Brain microvascular endothelial cell (primary cell): ENCODE measurements at places on chromosomes 4 and X.

DNA sequence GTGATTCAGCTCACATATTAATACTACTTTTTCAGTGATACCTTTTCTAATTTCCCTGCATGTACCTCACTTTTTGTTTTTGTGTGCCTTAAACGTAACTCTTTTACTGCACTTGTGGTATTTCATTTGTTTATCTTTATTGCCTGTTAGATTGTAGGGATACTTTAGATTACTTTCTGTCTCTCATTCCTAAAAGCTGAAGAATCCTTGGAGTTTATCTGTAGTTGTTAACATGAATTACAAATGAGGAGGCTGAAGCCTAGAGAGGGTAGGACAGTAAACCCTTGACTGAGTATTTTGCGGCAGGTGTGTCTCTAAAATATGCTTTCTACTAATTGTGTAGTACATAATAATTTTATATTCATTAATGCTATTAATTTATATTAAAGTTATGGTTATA, 34.9 kb downstream of the BMP2K start:
- no peak for DNase-seq

DNA sequence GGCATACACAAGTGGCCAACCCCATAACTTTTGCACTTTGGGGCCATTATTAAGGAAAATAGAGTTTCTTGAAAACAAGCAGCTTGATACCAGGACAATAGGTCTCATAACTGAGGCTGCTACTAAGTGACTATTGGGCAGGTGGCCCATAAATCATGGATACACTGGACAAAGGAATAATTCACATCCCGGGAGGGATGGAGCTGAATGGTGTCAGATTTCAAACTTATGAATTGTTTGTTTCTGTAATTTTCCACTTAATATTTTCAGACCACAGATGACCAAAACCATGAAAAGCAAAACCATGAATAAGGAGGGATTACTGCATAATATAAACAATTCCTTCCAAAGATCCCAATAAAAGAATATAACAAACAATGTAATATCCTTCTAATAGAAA, 114.4 kb downstream of the WDFY3 start:
- no peak for DNase-seq

- peak; percentile 84 for DNase-seq
Observed at GRCh38 chrX:2696698-2697215, 5.7 kb downstream of the CD99 start.

- peak; percentile 40 for DNase-seq
Observed at GRCh38 chr4:38782452-38783108, at the start of gene TLR10. Gene TLR10 (minus strand): TSS chr4:38782990. CDS start chr4:38775590, 7,400 bp downstream.

DNA sequence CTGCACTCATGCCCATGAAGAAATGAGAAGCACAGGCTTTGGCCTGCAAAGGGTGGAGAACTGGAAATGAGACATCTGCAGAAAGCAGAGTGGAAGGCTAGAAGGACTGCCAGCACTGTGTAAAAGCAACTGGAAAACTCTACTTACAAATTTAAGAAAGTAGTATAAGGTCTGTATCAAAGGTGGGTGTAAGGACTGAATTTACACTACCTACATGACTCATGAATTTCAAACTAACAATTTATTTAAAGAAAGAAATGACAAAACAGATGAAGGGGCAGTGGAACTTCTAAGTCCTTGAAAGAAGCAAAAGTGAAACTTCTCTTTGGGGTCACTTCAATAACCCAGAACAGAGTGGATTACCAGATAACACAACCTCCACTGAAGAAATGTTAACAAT, 71.2 kb downstream of the SLC10A7 start:
- DNase-seq: no peak

GRCh38 chr4:186722796-186723291, 812 bp downstream of the FAT1 start:
- no peak for DNase-seq

- DNase-seq: no peak
Observed at GRCh38 chrX:119659522-119659921, 33.4 kb downstream of the SEPTIN6 start.

DNA sequence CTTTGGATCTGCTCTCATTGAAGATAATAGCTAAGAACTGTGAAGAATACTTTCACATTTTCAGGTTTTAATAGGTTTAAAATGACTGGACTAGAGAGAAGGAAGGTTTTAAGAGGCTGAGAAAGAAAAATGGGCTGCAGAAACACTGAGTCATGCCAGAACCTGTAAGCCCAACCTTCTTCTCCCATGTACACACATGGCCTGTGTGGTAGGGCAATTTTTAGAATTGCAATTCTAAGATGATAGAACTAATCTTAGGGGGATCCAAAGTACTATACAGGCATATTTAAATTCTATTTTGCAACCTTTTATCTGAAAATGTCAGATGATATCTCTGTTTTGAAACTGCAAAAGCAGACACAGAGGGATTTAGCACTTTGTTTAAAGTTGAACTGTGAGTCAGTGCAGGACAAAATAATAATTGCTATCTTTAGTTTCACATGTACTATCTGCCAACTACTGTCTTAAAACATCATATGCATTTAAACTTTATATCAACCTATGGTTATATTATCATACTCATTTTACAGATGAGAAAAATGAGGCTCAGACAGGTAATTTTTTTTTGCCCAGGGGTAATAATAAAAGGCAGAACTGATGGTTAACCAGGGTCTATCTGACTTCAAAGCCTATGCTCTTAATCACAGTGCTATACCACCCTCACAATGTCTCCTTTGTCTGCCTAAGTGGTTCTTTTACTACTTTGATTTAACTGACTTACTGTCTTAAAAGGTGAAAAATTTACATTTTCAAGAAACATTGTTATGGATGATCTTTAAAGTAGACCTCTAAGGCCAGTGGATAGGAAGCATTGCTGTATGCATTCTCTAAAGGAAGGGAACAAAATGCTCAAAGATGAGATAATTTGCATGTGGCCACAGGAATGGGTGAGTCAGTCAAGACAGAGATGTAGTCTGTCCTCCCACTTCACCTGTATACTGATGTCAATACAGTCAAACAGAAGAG, 4.3 kb downstream of the TMPRSS11E start:
- no peak for DNase-seq

DNA sequence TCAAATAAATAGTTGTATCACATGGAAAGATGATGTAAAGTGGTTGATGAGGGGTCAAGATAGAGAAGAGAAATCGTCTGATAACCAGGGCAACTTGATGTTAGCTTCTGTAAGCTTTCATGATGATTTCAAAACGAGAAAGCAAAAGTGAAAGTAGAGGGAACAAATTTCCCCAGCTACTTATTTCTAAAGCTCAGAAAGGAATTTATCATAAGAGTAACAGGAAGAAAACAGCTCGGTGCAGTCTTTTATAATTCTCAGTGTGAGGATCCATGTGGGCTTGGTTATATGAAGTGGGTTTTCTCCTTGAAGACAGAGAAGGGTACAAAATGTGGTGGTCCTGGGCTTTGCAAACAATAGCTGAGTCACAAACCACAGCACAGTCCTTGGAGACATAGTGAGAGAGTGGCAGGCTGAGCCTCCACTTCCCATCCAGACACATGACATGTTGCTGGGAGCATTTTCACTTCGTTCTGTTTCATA, 32.1 kb upstream of the GLRA2 start:
- peak; percentile 8 for DNase-seq

GRCh38 chr4:37769391-37769989, 57.0 kb upstream of the PGM2 start:
- DNase-seq: no peak

DNA sequence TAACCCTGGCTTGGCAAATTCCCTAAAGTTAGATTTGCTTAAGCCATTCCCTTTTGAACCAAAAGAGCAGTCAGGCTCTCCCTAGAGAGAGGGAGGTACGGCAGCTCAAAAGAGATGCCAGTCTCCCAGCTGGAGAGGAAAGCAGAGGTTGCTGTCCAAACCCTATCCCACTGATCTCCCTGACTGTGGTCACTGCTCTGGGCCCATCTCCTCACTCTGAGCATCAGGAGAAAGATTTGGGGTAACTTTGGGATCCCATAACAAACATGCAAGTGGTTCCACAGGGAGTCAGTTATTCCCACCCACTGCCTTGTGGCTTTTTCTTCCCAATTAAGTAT, 17.1 kb downstream of the ACSL1 start:
- no peak for DNase-seq

GRCh38 chr4:65021149-65021548, 611.9 kb upstream of the TECRL start:
- no peak for DNase-seq

DNA sequence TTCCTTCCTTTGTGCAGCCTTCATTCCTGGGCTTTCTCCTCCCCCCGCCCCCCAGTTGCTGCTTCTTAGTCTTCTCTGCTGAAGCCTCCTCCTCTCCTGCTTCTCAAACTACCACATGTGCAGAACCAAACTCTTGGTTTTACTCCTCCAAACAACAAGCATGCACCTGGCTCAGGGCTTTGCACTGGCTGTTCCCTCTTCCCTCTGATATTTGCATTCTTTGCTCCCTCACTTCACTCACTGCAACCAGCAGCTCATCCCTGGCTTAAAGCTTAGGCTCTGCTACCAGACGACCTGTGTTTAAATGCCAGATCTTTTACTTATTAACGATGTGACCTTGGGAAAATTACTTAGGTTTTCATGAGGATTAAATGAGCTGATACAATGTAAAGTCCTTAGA, 51.4 kb downstream of the MED28 start:
- DNase-seq: no peak

- no peak for DNase-seq
Observed at GRCh38 chrX:68694435-68695205, 47.2 kb downstream of the STARD8 start.
